Activated CD4-positive, alpha-beta T cell treated with anti-CD3 and anti-CD28 coated beads, Interleukin-2, amount 50 U/mL, for 48 hours (primary cell): ENCODE measurements at places on chromosomes 12 and 14.
A peak's percentile ranks its signal among the peaks of the same experiment; 100 is the strongest.

DNA sequence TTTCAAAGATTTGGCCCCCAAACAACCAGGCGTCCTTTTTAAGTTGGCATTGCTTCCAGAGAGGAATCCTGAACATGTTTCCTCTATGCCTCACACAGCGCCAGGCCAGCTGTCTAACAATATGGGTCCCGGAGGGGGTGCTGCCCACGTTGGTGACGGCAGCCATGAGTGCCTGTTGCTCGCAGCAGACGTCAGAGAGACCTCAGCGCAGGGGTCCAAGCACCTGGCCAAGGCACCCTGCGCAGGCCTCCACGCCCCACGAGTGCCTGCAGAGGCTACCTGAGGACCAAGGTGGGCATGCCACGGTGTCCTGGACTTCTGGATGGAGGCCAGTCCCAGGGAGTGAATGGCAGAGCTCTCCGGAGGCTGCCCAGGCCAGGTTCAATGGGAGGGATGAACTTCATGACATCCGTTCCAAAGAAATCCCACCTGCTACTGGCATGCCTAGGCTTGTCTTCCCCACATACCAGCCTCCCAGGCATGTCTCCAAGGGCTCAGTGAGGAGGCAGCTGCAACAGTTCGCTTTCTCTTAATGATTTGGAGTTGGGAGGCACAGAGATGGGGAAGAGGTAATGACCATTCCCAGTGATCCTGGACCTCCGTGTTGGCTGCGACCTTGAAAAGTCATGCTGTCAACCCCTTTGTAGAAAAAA, 11.6 kb upstream of the FOXN3 start:
- no peak for DNase-seq

- no peak for DNase-seq
Measured at GRCh38 chr12:118391424-118391823, 15.1 kb downstream of the SUDS3 start.

- DNase-seq = no peak
Measured at GRCh38 chr12:99054601-99055128, 409.6 kb downstream of the APAF1 start.

GRCh38 chr12:88299567-88300101, 157.5 kb downstream of the TMTC3 start:
- peak; percentile 62 for DNase-seq

- no peak for DNase-seq
Measured at GRCh38 chr14:63795532-63795931, 57.3 kb upstream of the SYNE2 start.

GRCh38 chr14:37573356-37573755, 21.7 kb downstream of the FOXA1 start:
- no peak for DNase-seq

DNA sequence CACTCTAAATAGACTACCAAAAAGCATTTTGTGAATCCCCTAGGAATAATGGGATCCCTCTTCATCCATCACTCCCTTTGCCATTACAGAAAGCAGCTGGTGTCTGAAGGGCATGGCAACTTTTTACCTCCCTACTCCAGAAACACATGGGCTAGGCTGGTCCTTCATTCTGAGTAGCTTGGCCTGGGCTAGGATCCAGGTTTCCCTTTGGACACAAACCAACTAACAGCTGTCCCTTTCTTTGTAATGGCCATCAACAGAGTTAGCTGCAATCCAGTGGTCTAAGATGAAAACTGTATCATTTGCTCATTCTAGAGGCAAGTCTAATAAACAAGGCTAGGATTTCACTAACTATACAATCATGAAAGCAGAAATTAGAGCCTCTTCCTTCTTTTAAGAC, 7.4 kb downstream of the GRIN2B start:
- DNase-seq = no peak

DNA sequence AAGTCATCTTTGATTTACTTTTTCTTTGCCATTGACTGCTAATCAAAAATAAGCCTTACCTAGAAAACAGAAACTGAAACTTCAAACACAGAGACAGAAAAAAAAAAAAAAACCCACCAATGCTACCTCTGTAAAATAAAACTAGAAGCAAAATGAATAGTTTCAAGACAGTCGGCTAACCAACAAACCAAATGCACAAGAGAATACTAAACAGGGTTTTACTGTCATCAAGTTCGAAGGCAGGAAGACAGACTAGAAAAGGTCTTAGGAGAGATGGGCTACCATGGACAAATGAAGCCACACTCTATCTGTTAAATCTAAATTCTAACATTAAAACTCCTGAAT, 59.5 kb downstream of the SEL1L start:
- DNase-seq = no peak

DNA sequence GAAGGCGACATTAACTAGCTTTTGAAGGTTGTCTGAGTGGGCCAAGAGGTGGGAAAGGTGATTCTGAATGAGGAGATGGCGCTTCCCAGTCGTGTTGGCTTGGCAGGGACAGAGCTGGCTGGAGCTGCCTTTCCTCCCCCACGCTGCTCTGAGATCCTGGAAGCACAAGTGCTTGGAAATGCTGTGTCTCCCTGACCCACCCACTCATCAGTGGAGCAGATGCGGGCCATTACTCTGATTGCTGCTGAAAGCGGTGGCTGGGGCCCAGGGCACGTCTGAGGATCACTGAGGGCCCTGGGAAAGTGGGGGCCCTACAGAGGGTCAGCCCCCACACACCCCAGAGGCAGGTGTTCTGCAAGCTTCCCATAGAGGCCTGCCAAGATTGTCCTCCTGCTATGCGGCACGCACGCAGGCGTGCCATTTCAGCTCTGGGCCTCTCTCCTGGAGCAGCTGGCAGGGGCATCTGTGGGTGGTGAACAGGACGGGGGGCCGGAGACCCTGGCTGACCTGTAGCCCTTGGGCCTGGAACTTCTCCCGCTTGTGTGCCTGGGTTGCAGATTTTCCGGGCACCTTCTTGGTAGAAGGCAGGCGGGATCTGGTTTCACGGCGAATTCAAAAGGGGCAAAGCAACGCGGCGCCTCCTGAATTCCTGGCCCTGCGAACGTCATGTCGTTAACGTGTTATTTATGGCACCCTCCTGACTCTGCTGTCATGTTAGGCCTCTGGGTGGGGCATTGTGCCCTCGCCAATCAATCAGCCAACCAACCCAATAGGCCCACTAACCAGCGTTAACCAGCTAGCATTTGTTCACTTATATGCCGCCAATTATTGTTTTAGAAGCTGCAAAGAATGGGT, 133.8 kb upstream of the TBX3 start:
- DNase-seq = no peak

- no peak for DNase-seq
Measured at GRCh38 chr12:95996034-95996658, at the start of gene HAL. Gene HAL (minus strand): TSS chr12:95996344. CDS start chr12:95995910, 434 bp downstream.
